ENCODE measurements at places on chromosomes 3 and 15.

GRCh38 chr15:44295750-44296431, 7.4 kb downstream of the GOLM2 start:
- no peak for DNase-seq

DNA sequence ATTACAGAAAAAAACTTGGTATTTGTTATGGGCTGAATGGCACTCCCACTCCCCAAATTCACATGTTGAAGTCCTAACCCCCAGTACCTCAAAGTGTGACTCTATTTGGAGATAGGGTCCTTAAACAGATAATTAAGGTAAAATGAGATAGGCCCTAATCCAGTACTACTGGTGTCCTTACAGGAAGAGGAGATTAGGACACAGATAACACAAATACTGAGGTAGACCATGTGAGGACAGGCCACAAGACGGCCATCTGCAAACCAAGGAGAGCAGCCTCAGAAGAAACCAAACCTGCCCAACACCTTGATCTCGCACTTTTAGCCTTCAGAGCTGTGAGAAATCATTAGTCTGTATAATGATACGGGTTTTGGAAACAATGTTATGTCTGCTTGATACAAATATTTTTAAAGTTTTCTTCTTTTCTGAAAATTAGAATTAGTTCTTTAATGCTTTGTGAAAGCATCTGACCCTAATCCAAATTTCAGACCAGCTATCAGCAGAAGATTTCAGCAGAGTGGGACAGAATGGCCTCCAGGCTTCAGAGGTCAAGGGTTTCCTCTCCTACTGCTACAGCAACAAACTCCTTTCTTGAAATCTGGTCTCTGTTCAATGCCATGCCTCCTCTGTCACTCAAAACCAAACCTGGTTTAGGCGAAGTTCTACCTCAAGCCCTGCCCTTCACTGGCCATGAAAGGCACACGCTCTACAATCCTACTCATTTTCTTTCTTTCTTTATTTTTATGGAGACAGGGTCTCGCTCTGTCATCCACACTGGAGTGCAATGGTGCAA, 22.0 kb upstream of the HDC start:
- no peak for DNase-seq

GRCh38 chr3:39190281-39191025, 1.9 kb downstream of the XIRP1 start:
- DNase-seq, result no peak

DNA sequence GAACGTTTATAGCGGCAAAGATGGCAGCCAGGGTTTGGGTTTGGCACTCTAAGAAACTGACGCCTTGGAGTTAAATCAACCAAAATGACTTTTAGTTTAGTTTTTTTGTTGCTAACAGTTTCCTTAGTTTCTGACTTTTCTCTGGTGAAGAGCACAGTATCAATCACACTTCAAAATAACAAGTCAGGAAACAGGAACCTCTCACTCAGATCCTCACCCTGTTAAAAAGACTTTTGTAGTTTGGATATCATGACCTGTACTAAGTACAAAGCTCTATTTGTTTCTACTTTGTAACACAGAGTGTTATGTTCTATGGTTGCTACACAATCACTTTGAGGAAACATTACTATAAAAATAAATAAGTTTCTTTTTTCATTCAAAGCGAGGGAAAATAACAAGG, 51.1 kb downstream of the ATP10A start:
- DNase-seq, result no peak

- peak; percentile 7 for DNase-seq
These were observed 40.6 kb upstream of the NMNAT3 start for GRCh38 chr3:139718415-139718814.

- no peak for DNase-seq
These were observed 114.1 kb downstream of the CHDH start for GRCh38 chr3:53731934-53732624.

DNA sequence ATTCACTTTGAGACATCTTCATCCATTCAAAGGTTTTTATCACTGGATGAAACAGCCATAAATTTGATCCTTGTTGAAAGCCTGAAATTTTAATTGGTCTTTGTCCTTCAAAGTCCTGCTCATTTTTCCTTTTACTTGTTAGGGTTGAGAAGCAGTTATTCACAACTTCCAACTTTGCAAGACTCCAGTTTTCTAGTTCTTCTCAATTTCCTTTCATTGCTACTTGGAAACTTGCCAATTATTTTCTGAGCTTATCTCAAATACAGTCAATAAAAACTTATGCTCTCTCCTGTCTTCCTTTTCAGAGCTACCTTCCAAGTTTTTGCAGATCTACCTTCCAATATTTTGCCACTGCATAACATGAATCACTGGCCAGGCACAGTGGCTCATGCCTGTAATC, 23.7 kb upstream of the CD276 start:
- no peak for DNase-seq
